T-helper 9 cell (primary cell): ENCODE measurements at places on chromosomes 7 and 10.

DNA sequence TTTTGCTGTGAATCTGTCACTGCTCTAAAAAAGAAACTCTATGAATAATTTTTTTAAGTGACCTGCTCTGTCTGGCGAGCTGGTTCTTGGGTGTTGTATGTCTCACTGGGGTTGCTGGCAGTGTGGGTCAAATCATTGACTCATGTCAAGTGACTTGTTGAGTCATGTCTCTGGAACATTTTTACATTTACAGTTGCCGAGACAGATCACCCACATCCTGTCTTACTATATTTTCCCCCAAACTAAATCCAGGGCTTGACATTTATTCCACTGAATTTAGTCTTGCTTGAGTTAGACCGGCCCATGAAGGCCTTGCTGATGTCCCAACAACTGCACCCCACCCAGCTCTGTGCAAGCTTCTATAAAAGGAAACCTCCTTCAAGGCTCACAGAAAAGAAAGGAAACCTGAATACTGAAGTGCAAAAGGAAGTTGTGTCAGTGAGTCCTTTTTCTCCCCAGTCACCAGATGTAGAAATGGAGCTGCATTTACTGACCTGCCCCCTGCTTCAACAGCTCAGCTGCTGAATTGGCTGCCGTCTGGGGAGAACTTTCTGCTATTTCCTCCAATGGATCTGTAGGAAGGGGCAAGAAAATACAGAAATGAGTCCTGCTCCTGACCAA lies 290.3 kb downstream of the TNS3 start:
- DNase-seq = no peak

DNA sequence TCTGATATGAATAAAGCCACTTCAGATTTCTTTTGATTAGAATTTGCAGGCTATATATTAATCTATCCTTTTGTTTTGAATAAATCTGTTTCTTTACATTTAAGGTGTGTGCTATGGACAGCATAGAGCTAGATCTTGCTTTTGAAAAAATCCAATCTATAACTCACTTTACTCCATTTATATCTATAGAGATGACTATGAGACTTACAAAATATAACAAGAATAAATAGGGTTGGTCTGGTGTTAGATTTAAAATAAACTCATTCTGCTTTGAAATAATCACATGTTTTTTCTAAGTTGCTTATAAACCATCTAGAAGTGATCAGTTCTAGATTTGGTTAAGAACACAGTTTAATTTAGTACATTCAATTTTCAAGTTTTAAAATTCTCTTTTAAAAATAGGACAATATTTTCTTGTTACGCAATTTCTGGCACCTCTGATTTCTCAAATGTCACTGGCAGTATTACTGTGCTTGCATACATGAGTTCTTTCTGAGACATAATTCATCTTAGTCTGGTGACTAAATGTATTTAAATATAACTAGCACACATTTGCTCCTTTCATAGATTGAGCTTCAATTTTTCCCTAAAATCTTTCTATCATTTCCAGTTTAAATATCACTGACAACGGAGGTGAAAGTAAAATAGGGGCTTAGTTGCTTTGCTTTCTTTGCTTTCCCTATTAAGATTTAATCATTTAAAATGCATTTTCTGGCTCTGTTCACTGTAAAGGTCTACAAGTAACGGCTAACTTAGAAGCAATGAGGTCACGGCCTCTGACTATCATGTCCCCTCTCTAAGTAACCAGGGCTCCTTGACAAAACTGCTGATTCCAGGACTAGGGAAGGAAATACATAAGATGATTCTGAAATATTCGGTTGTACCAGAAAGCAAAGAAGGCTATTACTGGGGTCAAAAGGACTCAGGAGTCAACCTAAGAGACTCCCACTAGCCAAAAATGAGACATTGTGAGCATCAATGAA lies 89.3 kb downstream of the ICA1 start:
- no peak for DNase-seq

DNA sequence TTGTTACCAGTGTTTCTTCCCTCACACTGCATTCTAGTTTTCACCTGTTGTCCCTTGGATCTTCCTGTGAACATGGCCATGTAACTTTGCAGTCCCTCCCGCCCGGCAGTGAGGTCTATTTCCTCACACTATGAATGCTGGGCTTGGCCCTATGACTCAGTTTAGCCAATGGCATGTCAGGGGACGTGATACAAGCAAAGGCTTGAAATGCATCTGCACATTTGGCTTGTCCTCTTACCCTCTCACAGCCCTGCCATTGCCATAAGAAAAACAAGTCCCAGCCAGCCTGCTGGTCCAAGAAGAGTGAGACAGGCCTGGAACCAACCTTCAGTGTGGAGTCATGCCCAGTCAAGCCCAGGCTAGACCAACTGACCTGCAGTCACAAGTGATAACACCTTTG lies 17.1 kb upstream of the EZH2 start:
- no peak for DNase-seq

DNA sequence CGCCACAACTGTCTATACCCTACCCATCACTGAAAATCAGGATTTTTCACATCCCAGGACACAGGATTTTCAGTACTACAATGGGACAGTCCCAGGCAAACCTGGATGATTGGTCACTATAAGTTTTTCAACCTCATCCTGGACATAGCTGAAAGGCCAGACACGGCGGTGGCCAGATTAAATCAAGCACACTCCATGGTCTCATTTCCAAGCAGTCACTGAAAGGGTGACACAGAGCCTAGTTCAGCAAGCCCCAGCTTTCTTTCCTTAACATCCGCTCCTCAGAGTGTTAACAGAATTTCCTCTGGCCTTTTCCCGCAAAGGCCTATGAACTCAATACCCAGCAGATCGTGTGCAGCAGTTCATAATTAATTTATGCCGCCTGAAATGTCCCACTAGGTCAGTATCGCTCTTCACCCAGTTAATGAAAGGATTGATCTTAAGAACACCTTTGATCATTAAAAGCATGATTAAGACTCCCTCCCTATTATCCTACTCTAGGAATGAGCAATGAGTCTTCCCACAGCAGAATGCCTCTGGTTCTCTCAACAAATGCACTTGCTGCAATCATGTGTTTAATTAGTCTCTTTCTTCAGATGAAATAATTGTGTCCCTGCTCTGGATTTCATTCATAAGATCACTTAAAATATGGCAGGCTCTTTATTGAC lies 104.0 kb upstream of the NANOS1 start:
- DNase-seq = no peak

GRCh38 chr7:100546129-100546925 lies 7.3 kb downstream of the AGFG2 start:
- no peak for DNase-seq

DNA sequence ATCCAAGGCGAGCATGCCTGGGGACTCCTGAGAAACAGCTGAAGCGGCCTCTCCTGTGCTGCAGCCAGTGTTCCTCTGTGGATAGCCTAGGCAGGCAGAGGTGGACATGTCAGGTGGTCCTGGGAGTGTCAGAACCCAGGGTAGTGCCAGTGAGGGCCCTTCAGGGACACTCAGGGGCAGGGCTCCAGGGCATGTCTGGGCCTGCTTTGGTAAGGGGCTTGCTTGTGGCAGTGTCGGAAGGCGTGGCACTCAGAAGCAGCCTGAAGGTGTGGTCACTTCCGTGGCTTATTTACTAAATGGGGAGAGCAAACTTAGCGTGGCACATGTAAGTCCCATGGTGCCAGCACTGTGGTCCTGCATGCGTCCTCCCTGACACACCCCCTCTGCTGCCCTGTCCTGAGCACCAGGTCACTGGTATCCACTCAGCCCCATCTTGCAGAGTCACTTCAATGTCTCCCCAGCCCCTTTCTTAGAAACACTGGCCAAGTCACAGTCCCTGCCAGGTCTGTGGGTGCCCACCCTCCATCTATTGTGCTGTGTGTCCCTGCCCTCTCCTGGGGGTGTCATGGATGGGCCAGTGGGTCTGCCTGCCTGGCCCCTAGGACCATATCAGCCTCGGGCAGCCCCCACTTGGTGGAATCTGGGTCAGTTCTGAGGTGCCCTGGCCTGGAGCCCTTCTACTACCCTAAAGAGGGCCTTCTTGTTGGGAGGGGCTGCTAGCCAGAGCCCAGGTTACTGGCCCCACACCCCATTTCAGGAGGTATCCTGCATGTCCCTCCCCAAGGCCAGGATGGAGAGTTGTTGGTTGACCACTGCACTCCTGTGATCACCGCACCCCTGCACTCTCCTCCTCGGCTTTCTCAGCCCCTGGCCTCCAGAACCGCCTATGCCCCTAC lies 6.4 kb downstream of the ZMIZ2 start:
- no peak for DNase-seq

- no peak for DNase-seq
Observed at GRCh38 chr10:132541601-132542011, 4.0 kb downstream of the INPP5A start.

DNA sequence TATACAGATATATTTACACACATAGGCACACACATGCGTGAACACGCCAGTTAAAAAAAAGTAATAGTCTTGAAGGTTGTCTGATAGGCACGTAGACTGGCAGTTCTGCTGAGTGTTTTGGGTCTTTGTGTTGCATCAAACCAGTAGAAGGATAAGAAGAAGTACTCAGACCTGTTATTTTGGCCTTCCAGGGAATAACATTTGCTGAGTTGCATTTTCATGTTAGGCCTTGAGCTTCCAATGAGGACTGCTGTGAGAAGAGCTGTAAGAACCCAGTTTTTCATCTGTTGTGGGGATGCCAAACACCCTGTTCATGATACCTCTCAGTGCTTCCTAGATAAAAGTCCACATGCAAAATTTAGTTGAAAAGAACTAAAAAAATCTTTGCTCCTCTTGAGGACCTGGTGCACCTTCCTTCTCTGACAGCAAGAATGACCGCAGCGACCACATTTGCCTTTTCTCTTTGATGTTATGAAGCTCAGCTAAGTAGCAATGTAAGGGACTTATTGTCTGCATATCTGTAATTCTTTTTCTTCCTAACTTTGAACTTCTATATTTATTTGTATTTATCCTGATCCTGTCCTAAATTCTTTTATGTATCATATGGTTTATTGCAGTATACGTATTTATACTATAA lies 27.2 kb downstream of the HIPK2 start:
- no peak for DNase-seq

DNA sequence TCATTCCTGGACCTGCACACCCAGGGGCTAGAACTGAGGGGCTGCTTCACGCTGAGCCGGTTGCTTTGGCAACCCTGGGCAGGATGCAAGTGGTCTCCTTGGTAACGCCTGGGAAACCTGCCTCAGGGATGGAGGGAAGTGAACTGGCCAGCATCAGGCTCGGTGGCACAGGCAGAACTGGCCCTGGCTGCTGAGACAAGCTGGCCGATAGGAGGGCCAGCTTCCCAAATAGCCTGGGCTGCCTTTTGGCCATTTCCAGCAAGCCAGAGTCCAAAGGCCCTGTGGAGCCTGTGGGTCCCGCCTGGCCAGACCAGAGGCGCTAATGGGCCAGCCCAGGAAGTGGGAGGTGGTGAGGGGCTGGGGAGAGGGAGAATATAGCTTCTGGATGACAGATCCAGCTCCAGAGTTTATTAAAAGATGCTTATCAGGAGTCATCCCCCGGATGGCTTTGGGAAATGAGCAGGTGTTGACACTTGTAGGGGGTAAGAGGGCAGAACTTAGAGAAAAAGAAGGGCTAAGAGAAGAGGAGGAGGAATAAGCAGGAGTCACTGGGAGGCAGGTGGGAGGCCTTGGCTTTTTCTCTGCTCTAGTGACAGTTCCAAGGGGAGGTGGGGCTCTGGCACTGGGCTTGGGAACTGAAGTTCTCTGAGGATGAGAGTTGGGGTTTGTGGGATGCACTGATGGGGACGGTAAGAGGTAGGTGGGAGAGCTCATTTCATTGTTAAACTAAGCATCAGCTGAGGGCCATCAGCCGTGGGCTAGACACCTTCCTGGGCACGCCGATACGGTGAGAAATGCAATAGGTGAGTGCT lies 9.6 kb downstream of the NEURL1 start:
- no peak for DNase-seq

DNA sequence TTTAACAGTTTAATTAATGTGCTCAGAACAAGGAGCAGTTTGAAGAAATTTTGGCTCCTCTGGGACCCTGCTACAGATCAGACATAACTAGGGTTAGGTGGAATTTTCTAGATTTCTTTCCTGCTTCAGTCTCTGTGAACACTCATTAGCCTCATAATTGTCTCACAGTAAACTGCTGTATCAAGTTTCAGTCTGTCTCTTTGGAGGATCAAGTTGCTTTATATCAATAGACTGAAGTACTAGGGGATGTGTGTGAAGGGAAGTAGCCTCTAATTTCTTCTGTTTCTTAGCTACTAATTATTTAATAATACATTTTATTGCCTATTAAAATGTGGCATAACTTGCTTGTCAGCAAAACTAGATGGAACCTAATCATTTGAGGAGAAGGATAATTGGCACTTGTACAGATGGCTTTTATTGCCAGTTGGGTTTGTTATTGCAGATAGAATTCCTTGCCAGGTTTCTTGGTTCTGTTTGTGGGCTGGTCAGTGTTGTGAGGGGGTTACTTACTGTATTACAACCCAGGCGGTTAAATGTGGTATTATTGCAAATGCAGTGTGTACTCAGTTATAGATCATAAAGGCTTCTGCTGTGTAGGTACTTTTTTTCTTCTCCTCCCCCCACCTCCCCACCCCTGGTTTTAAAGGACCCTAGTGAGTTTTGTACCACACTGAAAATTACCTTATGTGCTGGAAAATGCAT lies 758.0 kb downstream of the AUTS2 start:
- DNase-seq = no peak

DNA sequence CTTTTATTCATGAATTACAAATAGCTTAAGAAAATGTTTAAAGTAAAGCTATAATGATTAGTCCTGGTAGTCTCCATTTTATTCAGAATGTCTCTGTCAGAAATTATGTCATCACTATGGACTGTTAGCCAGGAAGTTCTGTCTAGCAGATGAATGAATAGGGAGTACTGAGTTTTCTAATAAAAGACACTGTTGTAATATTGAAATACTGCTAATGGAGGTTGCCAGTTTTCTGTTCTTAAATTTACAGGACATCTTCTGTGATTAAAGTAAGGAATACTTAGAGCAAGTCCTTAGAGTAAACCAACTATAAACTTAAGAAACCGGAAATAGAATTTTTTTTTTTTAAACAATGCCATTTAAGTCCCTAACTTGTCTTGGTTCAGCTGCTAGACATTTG lies 309.8 kb downstream of the ADK start:
- no peak for DNase-seq

DNA sequence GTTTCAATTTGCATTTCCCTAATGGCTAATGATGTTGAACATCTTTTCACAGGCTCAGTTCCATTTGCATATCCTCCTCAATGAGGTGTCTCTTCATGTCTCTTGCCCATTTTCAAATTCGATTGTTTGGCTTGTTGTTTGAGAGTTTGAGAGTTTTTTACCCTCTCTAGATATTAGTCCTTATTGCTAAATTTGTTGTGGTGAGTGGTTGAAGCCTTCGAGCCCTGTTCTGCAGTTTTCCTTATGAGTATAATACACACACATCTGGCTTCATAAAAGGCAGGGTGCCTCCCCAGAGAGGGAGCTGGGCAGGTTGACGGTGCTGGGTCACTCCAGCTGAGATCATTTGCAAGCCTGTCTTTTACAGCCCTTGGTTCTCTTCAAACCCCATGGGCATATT lies 65.1 kb downstream of the RGS10 start:
- DNase-seq = no peak

DNA sequence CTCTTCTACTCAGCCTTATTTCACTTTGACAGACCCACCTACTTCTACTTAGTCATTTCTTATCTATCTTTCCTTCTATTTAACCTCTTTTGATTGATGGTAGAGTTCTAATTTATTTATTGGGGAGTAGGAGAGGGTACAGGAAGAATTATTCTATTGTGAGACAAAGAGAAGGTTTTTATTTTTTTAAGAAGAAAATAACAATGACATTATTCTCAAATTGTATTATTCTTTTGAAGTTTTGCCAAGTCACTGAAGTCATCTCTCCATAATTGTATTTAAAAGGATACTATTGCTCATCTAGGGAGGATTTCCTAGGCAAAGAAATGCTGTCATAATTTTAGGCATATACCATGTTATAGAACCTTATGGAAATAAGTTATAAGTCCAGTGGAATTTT lies 52.7 kb downstream of the ITGB8 start:
- DNase-seq = no peak

- no peak for DNase-seq
Observed at GRCh38 chr10:36880898-36881297, 244.5 kb upstream of the ANKRD30A start.
